Effector CD8-positive, alpha-beta T cell (primary cell): ENCODE measurements at places on chromosomes 2 and 18.

DNA sequence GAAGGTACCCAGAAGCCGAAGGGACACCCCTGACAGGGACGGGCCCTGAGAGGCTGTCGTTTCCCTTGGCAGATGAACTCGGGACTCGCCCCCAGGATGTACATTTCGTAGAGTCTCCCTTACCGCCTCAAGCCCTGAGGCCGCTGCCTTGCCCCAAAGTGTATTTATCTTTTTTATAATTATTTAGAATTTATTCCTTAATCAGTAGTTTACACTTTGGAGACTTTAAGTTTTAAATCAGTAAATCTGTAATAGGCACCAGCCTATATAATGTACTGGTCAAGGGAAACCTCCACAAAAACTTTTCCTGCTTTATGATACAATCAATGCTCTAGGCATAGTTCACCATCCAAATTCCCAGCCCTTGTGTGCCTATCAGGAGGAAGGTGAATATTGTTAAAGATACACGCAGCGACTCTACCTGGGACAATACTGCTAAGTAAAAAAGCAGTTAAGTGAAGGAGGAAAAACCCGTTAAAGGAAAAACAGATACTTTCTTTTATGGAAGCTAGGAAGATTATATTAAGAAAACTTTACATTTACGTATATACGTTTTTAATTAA, 848 bp downstream of the VRK2 start:
- no peak for DNase-seq

DNA sequence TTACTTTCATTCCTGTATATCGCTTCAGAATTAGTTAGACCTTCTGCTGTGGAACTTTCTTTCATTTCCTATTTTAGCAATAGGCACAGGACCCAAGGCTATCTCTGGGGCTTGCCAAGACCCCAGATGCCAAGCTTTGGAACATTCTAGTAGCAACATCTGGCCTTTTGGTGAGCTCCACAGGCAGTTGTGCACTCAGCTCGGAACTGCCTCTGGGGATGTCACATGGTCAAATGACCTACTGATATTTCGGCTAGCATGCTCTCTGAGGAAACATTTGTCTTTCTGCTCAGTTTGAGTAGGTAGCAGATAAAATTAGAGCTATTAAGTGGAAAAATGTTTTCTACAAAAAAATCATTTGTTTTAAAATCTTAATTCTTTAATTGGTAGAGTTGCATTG, 76.6 kb upstream of the ITGA4 start:
- no peak for DNase-seq

GRCh38 chr18:36406805-36407204, 109.3 kb downstream of the FHOD3 start:
- no peak for DNase-seq

- no peak for DNase-seq
Observed at GRCh38 chr2:231212329-231212845, 14.0 kb downstream of the ARMC9 start.

GRCh38 chr2:192500550-192501200, 305.9 kb upstream of the TMEFF2 start:
- no peak for DNase-seq

DNA sequence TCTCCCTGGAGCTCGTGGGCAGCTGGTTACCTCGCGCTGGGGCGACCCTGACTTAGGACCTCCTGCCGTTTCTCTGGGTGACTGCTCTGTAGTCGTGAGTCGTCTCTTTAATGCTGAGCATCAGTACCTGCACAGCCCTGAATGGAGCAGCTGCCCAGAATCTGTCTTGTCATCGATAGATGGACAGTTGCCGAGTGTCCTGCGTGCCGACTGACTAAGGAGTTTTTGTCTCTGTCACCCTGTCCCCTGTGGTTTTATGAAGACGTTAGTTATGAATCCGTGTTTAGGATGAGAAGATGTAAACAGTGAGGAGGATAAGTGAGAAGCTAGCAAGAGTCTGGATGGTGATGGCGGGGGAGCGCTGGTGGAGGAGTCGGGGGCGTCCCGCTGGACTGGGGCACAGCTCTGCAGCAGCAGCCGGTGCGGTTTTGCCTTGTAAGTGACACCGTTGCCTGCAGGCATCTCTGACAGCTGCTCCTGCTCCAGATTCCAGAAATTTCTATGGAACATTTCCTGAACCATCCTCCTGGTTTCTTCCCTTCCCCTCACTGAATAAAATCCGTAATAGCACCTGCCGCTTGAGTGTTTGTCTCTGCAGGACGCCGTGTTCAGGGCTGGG, 13.3 kb downstream of the AGAP1 start:
- DNase-seq, result no peak

- DNase-seq, result no peak
Observed at GRCh38 chr2:105129722-105130232, 91.9 kb downstream of the MRPS9 start.

DNA sequence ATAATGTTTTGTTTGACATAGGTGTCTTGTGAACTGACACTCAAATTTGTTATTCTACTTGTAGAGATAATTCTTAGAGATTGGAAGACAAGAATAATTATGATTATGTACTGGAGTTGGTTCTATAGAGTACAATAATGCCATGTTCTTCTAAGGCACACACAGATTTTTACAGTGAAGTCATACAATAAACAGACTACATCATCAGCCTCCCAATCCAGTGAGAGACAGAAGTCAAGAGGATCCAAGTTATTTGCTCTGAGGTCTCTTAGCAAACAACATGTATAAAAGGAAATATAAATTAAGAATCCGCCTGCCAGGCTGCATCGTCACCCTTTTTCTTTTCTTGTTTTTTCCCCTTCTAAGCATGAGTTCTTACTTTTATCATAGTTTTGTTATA, 613.5 kb upstream of the SETBP1 start:
- no peak for DNase-seq

DNA sequence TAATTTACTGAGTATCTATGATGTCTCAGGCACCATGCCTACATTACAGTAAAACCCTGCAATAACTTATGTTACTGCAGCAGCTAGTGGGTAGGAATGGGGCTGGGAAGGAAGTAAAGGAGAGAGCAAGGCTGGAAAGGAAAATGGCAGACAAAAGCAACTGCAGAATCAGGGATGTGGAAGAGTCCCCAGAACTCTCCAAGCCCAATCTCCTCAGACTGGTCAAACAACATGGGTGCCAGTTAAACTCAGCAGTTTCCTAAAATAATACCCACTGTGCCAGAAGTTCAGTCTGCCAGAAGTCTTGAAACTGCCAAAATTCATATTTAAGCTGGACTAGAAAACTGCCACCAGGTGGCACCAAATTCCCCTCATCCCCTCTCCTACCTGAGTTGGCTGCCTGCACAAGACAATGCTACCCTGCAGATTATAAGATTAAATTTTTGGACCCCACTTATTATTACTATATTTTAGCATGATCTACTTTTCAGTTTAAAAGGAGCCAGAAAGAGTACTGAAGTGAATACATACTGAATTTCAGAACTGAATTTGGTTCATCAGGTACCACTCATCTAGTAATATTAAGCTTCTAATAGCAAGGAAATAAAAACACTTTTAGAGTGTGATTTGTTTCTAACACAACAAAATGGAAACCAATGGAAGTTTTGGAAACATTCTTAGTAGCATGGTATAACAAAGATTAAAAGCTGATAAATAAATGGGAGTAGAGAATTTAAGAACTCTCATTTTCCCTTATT, 86.8 kb upstream of the DNER start:
- peak; percentile 32 for DNase-seq

DNA sequence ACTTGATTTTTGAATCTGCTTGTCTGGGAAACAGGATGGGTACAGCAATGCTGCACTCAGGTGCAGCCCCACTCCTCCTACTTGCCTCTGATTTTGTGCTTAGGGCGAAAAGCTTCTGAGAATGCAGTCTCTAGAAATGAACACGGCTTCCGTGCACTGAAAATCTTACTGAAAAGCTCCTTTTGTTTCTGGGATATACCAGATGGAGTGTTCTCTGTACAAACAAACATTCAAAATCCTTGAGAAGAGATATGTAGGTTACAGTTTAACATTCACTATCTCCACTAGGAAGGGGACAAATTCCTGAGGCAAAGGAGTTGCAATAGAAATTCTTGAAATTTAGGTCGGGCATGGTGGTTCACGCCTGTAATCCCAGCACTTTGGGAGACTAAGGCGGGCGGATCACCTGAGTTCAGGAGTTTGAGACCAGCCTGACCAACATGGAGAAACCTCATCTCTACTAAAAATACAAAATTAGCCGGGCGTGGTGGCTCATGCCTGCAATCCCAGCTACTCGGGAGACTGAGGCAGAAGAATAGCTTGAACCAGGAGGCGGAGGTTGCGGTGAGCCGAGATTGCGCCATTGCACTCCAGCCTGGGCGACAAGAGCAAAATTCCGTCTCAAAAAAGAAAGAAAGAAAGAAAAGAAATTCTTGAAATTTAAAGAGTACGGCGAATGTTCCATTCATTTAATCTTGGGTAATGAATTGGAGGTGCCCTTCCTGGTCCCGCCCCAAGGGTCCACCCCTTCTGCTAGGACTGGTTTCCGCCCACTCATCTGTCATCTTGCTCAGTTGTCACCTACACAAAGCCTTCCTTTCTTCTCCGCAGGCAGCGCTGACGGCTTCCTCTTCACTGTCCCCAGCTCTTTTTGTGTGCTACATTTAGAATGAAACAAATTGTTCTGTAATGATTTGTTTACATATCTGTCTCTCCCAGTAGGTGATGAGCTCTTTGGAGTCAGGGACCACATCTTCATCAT, 92.4 kb downstream of the SOCS6 start:
- DNase-seq, result no peak
